ENCODE measurements at places on chromosomes 3 and 15.

DNA sequence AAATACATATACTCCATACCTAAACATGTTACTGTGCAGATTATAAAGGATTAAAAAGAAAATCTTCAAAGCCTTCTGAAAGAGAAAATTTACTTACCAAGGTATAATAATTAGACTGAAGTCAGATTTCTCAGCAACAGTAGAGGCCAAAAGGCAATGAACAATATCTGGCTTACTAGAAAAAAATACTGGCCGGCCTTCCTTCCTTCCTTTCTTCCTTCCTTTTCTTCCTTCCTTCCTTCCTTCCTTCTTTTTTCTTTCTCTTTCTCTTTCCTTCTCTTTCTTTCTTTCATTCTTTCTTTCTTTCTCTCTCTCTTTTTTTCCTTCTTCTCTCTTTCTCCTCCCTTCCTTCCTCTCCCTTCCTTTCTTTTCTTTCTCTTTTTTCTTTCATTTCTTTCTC lies 209.6 kb downstream of the KCNH8 start:
- DNase-seq = no peak

GRCh38 chr15:50134524-50135024 lies 15.5 kb upstream of the ATP8B4 start:
- no peak for DNase-seq

- DNase-seq = no peak
Observed at GRCh38 chr15:66496951-66497501, 536 bp downstream of the SNAPC5 start.

DNA sequence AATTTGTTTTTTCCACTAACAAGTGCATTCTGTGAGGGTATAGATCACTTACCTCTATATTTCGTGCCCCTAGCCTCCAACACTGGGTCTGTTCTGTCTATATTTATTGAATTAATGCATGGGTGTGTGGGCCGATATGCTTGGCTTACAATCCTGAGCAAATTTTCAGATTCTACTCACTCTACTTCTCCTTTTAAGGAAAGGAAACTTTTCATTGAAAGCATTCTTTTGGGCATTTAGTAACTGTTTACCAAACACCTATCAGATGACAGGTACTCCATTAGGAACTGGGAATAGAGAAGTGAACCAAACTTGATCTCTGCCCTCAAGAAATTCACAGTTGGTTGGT lies 60.5 kb downstream of the TLE3 start:
- no peak for DNase-seq

DNA sequence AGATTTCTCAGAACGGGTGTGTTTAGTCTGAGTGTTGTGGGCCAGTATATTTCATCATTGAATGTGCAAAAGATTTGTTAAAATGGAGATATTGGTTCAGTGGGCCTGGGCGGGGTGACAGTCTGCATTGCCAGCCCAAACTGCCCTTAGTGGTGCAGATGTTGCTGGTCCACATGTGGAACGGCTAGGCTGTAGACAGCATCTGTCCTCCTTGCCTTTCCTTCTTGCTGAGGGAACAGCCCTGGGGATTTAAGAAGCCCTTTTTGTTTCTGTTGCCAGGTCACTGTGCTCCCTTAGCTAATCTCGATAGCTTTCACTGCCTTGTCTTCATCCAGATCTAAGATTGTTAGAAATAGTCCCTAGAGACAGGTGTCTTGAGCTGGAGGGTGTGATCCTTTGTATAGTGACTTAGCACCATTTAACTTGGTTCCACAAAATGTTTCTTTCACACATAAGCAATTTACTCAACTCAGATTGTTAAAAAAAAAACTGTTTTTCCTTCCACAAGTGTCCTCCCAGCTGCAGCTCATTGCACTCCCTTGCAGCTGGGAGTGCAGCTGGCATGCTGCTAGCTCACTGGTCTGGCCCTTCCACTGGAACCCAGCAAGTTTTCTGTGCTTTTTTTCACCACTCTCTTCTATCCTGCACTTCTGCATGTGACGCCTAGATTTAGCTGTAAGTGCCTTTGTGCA lies 37.5 kb downstream of the GAP43 start:
- DNase-seq = no peak

Data from lung microvascular endothelial cell (primary cell).